ENCODE measurements at places on chromosomes 11 and 22.

GRCh38 chr11:111081021-111081511, 164.5 kb upstream of the POU2AF2 start:
- DNase-seq = no peak

- no peak for DNase-seq
These were observed 100.5 kb upstream of the TIMP3 start for GRCh38 chr22:32701034-32701433.

- no peak for DNase-seq
These were observed 418.0 kb downstream of the SHANK2 start for GRCh38 chr11:70834277-70834940.

DNA sequence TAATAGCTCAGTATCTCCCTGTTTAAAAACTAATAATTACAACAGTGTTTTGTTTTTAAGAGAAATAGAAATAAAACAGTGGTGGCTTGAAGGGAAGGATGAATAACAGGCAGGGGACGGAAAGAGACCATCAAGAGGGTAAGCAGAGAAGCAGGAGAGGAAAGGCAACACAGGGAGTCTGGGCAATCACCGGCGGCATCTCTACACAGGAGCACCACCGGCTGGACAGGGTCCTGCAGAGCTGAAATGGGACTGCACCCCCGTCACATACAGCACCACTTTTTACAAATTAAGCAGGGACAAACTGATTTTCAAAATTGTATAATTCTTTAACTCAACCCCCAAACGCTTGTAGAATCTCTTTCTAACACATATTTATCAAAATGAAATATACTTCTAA, 18.4 kb downstream of the PHF21A start:
- DNase-seq = no peak

- no peak for DNase-seq
These were observed 57.8 kb downstream of the ELFN2 start for GRCh38 chr22:37369483-37369882.

DNA sequence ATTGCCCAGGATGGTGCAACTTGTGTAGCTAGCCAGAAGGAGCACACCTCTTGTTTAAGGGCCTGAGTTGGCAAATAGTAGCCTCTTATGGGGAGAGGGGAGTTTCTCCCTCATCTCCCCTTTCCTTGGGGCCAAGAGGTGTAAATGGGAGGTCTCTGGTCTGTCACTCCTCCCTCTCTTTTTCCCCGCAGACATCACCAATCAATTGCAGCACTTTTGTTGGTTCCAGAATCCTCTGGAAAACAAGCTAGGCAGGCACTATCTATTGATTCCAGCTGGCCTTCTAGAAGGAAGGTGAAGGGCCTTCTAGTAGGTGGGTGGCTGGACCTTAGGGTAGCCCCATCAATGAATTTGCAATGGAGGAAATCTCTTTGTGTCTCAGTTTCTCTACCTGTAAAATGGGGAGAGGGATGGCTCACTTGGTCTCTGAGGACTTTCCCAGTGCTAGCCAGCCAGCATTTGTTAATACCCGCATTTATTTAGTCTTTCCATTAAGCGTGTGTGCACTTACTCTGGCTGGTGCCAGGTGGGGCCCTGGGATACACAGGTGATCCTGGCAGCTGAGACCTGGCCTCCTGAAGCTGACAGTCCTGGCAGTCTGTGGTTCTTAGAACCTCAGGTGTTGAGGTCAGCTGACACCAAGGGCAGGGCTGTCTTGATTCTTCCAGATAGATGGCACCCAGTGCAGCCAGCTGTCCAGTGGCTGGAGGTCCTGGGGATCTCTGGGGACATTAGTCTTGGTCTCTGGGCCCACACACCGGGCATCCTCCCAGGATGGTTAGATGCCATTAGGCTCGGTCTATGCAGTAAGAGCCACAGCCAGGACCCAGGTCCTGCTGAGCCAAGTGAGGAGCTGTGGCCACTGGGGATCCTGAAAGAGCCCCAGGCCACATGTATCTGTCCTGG, 51.7 kb downstream of the TSPAN18 start:
- DNase-seq = no peak

DNA sequence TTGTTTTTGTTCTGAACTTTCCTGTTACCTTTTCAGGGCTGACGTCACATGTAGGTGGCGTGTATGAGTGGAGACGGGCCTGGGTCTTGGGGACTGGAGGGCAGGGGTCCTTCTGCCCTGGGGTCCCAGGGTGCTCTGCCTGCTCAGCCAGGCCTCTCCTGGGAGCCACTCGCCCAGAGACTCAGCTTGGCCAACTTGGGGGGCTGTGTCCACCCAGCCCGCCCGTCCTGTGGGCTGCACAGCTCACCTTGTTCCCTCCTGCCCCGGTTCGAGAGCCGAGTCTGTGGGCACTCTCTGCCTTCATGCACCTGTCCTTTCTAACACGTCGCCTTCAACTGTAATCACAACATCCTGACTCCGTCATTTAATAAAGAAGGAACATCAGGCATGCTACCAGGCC, 3.5 kb upstream of the TSSC4 start:
- DNase-seq = no peak

DNA sequence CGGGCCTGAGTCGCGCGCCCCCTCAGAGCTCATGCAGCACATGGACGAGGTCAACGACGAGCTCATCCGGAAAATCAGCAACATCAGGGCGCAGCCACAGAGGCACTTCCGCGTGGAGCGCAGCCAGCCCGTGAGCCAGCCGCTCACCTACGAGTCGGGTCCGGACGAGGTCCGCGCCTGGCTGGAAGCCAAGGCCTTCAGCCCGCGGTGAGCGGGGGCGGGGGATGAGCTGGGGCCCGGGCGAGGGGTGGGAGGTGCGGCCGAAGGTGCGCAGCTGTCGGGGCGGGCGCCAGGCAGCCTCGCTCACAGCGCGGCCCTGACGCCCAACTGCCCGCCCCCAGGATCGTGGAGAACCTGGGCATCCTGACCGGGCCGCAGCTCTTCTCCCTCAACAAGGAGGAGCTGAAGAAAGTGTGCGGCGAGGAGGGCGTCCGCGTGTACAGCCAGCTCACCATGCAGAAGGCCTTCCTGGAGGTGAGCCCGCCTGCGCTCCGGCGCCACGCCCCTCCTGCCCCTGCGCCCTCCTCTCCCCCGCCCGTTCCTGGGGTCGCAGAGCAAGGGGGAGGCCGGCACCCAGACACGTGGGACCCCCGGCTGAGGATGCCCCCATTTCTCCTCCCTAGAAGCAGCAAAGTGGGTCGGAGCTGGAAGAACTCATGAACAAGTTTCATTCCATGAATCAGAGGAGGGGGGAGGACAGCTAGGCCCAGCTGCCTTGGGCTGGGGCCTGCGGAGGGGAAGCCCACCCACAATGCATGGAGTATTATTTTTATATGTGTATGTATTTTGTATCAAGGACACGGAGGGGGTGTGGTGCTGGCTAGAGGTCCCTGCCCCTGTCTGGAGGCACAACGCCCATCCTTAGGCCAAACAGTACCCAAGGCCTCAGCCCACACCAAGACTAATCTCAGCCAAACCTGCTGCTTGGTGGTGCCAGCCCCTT, 20.5 kb downstream of the EPS8L2 start:
- no peak for DNase-seq

- DNase-seq = no peak
These were observed 37.0 kb upstream of the DNAJB7 start for GRCh38 chr22:40898850-40899357.

DNA sequence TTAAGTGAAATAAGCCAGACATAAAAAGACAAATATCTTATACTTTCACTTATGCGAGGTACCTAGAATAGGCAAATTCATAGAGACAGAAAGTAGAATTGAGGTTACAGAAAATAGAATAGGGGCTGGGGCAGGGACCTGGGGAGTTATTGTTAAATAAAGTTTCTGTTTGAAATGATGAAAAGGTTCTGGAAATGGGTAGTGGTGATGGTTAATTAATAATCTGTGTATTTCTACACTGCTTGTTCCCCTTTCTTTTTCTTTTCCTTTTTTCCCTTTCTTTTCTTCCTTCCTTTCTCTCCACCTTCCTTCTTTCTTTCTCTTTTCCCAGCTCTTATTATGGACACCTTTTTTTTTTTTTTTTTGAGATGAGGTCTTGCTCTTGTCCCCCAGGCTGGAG, 2.8 kb downstream of the NAALADL1 start:
- no peak for DNase-seq

- no peak for DNase-seq
These were observed 72.6 kb downstream of the PPFIBP2 start for GRCh38 chr11:7586376-7586775.

DNA sequence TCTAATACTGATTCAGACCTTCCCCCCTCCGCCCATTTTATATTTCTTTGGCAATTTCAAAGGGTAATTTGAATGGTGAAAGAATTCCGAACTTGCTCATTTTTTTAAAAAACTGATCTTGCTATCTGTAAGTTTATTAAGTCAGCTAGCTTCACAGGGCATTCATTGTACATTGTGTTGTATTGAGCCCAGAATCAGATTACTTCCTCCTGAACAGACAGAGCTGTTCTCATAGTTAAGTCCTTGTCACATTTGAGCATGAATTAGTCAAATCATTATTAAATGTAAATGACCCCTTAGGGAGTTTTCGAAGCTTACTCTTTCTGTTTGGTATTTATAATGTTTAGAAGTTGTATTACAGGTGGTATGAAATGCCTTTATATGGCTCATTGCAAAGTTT, 34.4 kb downstream of the CYP2R1 start:
- no peak for DNase-seq

- no peak for DNase-seq
These were observed 32.5 kb downstream of the CECR2 start for GRCh38 chr22:17401728-17402127.

- DNase-seq = no peak
These were observed 56.6 kb downstream of the ST14 start for GRCh38 chr11:130216221-130216550.

DNA sequence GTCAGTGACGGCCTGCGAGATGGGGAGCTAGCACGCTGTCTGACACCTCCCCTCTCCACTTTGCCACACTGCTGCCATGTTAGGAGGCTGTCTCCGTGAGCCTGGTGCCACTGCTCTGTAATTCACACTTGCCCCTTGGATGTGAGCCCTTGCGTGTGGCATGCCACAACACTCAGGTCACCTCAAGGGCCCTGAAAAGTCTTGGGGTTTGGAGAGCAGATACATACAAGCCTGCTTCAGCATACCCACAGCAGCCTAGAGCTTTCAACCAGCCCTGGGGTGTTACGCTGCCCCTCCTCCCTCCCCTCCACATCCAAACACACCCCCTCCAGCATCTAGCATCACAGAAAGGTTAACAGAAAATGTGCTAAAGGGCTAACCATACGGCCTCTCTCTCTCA, 69.5 kb upstream of the TBCEL start:
- DNase-seq = no peak

DNA sequence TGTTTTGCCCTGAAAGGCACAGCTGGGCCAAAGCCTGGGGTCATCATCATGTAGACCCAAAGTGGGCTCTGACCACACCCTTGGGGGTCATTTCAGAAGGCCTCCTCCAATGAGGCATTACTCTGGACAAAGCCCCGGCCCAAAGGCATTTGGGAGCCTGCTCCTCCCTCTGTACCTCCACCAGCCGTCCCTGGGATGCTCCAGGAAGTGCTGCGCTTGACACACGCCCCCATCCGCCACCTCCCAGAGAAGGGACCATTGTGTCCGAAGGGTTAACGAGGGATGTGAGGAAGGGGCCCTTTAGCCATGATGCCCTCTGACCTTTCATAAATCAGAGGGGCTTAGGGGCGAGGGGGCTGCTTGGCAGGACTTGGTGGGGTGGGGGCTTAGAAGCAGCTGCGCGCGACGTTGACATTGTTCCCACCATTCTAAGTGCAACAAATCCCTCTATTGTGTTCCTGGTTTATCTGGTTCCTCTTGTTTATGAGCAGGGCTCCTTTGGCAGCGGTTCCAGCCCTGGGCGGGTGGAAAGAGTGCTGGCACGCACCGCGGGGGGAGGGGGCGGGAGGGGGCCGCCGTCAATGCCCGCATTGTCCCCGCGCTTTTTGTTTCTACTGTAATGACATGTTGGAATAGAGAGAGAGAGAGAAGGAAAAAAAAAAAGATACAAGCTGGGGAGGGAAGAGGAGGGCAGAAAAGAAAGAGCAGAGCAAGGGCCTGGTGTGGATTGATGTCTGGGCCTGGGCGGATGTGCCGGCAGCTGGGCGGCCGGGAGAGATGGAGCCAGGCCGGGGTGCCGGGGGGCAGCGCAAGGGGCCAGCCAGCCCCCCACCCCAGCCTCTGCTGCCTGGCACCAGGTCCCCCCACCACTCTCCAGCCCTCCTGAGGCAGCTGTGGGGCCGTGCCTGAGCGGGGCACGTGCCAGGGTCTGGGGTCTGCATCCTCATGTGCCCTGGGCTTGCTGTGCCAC, 32.1 kb upstream of the SOX10 start:
- DNase-seq = no peak

- DNase-seq = no peak
These were observed 103.9 kb downstream of the DBX1 start for GRCh38 chr11:20056109-20056949.
